ENCODE measurements at places on chromosomes 3 and 15. TPM values are rescaled to one million over a fixed set of nuclear protein-coding genes. Genes with fewer than 3 reads are reported as not detected.

GHSR gene
- total RNA-seq: 0.38 TPM

MKRN2OS gene
- not detected for total RNA-seq

TMEM207 gene
- not detected for total RNA-seq

GOLGA8T gene
- total RNA-seq: 2.6 TPM

CHRNA7 gene
- 5.4 TPM for total RNA-seq

ECE2 gene
- not detected for total RNA-seq

TRH gene
- not detected for total RNA-seq

DNA sequence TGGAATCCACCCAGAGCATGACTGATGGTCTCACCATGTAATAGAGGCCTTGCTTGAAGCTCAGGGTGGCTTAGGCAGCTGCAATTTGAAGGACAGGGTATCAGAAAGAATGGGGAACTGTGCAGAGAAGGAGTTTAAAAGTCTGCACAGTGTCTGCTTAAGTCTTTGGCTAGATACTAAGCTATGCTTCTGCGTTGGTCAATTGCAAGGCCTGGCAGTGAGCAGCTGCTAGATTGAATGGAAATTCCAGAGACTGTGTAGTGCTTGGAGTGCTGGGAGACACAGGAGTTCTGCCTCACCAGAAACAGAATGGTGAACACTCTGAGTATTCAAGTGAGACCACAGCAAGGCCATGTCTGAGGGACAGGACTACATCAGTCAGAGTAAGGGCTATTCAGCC, 17.3 kb upstream of the ATP10A start:
- no peak for DNase-seq

GRCh38 chr3:195763843-195764825, 43.4 kb downstream of the MUC20 start:
- DNase-seq: no peak

DNA sequence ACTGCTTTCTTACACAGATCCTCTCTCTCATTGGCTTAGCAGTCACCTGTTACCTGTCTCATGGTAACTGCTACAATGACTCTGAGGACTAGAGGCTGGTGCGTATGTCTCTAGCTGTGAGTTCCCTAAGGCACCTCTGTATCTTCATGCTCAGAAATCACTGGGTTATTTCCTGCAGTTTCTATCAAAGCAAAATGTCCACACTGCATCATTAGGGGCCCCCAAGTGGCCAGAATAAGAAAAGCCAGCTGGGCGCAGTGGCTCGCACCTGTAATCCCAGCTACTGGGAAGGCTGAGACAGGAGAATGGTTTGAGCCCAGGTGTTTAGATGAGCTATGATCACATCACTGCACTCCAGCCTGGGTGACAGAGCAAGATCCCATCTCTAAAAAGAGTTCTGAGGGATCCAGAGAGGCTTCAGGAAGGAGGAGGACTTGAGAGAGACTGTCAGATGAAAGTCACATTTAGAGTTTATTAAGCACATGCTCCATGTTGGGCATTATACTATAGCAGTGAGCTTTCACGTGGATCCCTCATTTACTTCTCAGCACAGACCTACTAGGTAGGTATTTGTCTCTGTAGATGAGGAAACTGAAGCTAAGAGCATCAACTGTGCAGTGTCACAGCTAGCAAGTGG, 2.3 kb upstream of the VPS18 start:
- peak; percentile 59 for DNase-seq

GRCh38 chr3:102741105-102741504, 306.3 kb downstream of the ZPLD1 start:
- DNase-seq: no peak

- no peak for DNase-seq
Observed at GRCh38 chr15:58487724-58488120, 55.9 kb downstream of the LIPC start.

GRCh38 chr15:86236356-86237110, 156.9 kb downstream of the AGBL1 start:
- DNase-seq: no peak

DNA sequence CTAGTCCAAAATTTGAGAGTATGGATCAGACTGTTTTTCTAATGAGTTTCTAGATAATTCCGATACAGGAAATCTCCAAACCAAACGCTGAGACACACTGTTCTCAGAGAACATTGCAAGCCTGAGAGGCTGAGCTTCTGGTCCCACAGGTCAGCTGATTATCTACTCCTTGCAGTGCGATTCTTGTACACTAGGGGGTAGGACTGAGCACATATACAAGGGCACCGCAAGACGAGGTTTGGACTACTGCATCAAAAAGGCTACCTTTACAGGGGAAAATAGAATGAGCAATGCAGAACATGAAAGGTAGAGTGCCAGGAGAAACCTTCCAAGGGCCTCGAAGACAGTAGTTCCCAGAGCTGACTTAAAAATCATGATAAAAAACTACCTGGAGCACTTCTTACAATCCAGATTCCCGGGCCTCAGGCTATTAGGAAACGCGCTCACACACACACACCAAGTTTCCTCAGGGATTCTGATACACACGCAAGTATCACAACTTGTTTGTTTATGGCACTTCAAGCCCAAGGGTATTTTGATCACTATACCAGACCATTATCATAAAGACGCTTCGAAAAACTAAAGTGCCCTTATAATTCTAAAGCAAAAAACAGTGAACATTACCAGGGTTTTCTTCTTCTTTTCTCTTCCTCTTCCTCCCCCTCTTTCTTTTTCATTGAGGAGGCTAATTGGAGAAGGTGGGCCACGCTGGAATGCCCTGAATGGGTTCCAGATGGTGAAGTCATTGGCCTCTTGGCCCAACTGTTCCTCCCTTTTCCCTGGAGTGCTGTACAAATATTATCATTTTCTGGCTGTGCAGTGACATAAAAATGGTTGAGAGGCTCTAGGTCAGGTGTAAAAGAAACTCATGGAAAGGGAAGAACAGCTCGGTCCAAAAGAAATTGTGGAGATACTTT, 61.8 kb downstream of the SLC12A8 start:
- DNase-seq: peak; percentile 73

DNA sequence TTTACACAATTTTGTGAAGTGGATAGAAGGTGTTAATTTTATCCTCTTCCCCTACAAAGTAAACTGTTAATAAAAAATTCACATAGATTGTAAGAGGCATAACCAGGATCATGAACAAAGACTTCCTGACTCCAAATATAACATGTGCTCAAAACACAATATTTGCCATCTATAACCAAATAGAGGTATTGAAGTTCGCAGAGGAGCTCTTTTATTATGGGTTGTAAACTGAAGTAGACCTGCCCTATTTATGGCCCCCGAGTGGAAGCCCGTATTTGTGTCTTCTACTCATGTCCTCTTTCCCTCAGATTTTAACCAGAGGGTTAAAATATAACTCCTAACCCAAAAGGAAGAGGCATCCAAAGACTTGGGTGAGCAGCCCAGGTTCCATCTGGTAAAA, 285.6 kb upstream of the COL8A1 start:
- DNase-seq: no peak

GRCh38 chr3:172090035-172090434, 50.7 kb downstream of the FNDC3B start:
- DNase-seq: no peak

- no peak for DNase-seq
Observed at GRCh38 chr15:96858694-96859093, 528.2 kb downstream of the NR2F2 start.

DNA sequence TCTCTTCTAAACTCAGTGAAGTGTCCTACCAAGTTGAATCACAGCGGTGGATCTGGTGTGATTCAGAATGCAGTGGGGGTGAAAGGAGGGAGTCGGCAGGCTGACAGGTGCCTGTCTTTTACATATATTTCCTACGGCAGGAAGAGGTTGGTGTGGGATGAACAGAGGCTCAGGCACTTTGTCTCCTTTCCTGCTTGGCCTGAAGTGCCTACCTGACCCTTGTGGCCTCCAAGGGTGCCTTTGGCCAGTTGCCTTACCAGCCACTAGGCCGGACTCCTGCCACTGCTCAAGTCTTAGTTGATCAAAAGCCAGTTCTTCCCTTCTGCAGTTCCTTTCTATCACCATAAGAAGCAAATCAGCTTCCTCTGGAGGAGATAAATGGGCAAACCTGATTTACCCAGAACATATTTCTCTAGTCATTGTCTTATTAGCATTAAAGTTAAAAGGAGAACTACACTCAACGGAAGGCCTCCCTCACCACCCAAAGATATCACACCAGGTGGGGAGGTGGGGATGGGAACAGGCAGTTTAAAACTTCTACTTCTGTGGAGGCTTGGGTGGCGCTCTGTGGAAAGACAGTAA, 52.1 kb downstream of the CRTC3 start:
- no peak for DNase-seq

DNA sequence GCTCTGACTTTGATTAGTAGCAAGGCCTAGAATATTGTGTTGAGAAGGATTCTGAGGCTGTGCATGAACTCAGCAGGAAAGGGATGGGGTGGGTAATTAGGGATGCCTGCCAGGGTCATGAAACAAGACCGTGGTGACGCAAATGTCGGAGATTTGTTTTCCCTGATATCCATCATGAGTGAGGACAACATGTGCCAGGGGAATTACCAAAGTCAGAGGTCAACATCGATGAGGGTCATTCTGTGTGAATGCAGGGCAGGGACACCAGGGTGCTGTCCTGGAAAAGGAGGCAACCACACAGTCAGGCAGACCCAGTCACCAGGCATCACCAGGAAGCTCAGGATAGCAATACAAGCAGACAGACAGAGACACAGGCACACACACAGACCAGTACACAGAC, 52.2 kb downstream of the SLCO2A1 start:
- no peak for DNase-seq

- DNase-seq: no peak
Observed at GRCh38 chr15:93800805-93801204, 430.6 kb upstream of the MCTP2 start.

DNA sequence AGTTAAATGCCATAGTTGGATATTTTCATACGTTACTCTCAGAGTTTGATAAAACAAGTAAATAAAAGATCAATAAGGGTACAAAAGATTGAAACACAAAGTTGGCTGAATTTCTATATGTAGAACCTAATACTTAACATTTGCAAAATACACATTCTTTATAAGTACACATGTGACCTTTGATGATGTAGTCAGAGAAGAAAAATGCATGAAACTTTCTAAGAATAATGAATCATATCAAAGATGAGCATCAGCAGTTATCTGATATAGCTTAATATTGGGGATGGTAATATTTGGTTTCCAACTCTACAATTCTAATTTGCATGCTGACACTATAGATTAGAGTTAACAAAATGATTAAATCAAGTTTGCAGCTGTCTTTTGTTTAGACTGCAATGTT, 188.0 kb upstream of the TGFBR2 start:
- no peak for DNase-seq

GRCh38 chr3:46830801-46831200, 32.4 kb downstream of the MYL3 start:
- DNase-seq: no peak

GRCh38 chr15:68888419-68888818, 41.9 kb upstream of the SPESP1 start:
- no peak for DNase-seq

GRCh38 chr3:19559724-19560442, 374.1 kb downstream of the EFHB start:
- DNase-seq: no peak

DNA sequence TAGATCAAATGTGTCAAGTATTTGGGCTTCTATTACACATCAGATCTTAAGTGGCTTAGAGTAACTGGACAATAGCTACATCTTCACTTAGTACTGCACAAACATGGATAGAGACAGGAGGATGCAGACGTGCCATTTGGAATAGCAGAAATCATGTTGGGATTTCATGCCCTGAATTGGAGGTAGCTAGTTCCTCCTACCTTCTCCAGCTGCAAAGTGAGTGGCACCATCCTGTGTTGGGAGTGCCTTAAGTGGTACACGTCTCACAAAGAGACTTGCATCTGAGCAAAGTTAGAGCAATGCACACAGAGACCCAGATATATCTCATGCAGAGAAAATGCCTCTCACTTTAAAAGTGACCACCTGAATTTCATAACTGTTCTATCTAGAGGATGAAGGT, 136.5 kb downstream of the SSR3 start:
- DNase-seq: no peak

GRCh38 chr3:171169866-171170265, 143.3 kb upstream of the SLC2A2 start:
- DNase-seq: no peak

DNA sequence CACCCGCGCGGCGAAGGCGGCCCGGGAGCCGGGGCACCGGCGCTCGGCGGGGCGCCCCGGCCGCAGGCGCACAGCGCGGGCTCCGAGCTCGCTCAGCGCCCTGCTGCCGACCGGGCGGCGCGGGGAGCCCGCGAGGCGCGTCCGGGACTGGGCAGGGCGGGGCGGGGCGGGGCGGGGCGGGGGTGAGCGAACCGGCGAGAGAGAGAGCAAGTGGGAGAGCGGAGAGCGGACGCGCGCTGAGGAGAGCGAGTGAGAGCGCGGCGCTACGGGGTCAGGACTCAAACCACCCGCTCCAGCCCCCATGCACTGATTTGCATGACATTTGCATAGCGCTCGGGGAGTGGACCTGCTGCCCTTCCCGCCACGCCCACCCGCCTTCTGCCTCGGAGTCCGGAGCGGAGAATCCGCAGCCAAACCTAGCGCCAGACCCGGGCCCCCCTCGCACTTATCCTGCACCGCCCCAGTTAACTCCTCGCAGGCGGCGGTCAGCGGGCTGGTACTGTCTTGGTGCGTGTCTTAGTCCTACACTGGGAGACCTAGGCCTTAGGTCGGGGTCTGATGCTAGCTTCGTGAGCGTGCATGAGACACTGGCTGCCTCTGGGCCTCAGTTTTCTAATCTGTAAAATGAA, at the start of gene MYLK:
TSS of gene MYLK (minus strand) at position 130 of the 629 bp plus-strand sequence. CDS start 90,491 bp downstream, outside the sequence.
- DNase-seq: peak; percentile 34

DNA sequence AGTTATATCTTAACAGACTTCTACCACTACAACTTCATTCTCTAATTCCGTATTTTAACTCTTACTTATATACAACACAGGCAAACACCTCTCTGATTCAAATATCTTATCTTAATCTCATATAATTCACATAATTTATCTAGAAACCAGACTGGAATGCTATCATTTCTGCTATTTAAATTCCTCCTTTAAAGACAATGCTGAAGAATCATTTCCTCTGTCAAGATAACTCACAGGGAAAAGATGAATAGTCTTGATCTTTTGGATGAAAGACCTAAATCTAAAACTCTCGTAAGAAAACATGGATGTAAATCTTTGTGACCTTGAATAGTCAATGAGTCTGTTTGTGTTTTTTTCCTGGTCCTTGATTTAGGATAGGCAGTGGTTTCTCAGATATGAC, 135.3 kb upstream of the PLXND1 start:
- DNase-seq: no peak

Data from natural killer cell (primary cell).